ENCODE measurements at places on chromosomes 12 and 14.

DNA sequence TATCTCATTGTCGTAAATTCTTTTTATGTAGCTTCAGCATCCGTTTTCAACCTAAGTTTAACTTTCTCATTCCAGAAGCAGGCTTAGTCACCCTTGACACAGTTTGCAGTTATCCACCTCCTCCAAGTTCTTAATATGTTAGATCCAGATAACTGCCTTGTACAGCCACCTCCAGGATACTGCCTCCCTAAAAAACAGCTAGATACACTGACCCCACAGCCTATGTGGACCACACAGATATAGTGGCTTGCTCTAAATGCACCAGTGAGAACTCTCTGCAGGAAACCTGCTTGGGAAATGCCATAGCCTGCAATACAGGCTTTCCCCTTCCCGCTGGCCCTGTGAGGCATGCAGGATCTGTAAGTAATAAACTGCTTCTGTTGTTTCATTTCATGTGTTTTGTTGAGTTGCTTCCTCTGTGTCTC, 11.1 kb upstream of the RTL1 start:
- no peak for DNase-seq

DNA sequence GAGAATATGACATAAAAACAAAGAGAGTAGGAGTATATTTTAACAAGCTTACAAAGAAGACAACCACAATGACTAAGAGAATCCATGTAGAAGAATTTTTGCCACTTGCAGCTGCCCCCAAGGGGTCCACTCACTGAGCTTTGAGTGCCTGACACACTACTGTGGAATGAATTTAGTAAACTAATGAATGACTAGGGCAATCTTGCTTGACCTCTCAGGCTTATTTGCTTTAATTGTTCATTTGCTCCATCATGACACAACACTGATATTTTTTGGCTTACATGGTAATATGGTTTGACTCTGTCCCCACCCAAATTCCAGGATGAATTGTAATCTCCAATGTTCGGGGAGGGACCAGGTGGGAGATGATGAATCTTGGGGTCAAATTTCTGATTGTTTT, 249.1 kb upstream of the FAR2 start:
- no peak for DNase-seq

DNA sequence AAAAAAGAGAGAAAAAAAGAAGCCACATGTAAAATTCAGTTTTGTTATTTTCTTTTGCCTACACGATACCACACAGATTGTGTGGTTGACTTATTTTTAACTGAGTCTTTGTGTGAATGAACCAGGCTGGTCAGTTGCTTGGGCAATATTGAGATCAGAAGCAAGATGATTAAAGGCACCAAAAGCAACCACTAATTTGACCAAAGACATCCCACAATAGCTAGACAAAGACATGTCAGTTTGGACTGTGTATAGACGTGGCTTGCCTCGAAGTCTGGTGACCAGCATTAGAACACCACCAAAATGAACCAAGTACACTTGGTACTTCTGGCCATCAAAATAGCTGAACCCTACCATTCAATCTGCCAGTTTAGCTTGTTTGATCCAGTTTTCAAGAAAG, 340.6 kb upstream of the TBX3 start:
- no peak for DNase-seq

- DNase-seq = no peak
These were observed 206.2 kb downstream of the PELI2 start for GRCh38 chr14:56324454-56324853.

- no peak for DNase-seq
These were observed 23.9 kb downstream of the SCAF11 start for GRCh38 chr12:45966486-45966885.

- DNase-seq = no peak
These were observed 123.8 kb downstream of the ZFP36L1 start for GRCh38 chr14:68669111-68669511.

- no peak for DNase-seq
These were observed 92.9 kb downstream of the FAR2 start for GRCh38 chr12:29241821-29242591.

GRCh38 chr14:31263485-31264133, 56.0 kb upstream of the HECTD1 start:
- DNase-seq = no peak

GRCh38 chr12:48861111-48861510, 4.6 kb downstream of the RND1 start:
- no peak for DNase-seq

- DNase-seq = no peak
These were observed 618.5 kb downstream of the NRXN3 start for GRCh38 chr14:78788467-78789360.

DNA sequence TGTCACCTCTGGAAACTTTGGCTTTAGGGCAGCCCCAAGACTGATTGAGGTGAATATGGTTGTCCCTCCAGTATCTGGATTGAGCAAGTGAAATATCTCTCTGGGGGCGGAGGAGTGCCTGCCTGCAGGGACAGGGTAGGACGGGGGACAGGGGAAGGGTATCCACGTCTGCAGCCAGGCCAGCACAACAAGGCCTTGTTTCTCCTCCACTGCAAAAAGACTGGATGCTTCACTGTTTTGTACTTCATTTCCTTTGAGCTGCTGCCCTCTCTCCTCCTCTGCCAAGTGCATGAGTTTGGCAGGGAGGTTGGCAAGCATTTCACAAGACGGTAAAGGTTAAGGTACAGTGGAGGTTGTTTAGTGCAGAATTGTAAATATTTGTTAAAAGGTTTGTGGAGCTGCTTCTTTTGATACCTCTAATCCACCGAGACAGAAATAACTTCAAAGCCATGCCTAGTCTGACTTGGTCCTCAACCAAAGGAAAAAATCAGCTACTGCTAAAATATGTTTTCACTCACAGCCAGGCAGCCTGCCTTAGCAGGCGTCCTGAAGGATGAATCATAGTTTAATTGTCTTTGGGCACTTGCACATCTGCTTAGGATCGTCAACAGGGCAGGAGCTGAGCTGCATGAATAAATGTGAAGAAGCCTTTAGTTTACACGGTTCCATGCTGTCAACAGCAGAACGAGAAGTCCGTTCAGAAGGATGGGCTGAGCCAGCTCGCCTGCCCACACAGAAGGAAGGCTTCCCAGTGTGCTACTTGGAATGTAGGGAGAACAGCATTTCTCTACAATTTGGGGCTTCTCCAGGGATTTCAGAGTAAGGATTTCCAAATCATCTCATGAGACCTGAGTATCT, 269.7 kb downstream of the TTC6 start:
- no peak for DNase-seq

GRCh38 chr12:109553483-109553882, 19.8 kb downstream of the MMAB start:
- DNase-seq = no peak

- DNase-seq = no peak
These were observed 19.2 kb upstream of the CYP46A1 start for GRCh38 chr14:99664937-99665273.

GRCh38 chr14:22482782-22483553, 106.1 kb downstream of the DAD1 start:
- no peak for DNase-seq

- DNase-seq = no peak
These were observed 1061.8 kb upstream of the SEL1L start for GRCh38 chr14:82595466-82595865.

DNA sequence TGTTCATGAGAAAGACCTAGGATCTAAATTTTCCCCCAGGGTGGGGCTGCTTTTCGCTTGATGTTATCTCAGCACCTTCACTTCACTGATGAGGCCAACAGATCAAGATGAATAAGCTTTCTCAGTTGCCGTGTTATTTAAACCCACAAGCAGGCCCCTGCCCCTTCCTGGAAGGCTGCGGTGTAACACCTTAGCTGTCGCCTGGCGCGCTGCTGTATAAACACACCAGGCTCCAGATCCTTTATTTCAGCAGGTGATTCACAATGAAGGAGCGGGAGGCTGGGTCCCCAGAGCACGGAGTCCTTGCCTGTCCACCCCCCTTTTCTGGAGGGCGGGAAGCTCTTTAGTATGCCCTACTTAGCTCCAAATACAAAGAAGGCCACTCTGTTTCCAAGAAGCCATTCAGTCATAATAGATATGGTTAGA, 515.4 kb downstream of the FUT8 start:
- DNase-seq = peak; percentile 56

DNA sequence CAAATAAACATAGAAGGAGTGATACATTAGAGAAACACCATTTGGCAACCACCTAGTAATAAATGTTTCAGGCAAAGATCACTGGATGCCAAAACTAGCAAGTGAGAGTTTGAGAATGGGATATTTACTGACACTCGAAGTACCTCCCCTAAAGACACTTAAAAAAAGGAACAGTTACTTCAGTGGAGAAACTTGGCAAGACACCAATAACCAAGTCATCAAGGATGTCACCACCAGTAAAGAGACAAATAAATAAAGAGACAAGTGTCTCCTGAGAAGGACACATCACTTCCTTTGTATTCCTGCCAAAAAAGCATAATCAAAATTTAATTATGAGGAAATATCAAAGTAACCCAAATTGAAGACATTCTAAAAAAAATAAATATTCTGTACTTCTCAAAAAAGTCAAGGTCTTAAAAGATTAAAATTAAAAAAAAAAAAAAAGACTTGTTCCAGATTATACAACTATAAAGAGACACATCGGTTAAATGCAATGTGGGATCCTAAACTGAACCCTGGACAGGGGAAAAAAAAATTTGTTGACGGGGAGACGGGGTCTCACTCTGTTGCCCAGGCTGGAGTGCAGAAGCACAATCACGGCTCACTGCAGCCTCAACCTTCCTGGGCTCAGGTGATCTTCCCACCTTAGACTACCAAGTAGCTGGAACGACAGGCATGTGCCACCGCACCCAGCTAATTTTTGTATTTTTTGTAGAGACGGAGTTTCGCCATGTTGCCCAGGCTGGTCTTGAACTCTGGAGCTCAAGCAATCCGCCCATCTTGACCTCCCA, 26.4 kb downstream of the TM7SF3 start:
- DNase-seq = no peak

GRCh38 chr14:93239869-93240677, 33.0 kb downstream of the UBR7 start:
- no peak for DNase-seq

DNA sequence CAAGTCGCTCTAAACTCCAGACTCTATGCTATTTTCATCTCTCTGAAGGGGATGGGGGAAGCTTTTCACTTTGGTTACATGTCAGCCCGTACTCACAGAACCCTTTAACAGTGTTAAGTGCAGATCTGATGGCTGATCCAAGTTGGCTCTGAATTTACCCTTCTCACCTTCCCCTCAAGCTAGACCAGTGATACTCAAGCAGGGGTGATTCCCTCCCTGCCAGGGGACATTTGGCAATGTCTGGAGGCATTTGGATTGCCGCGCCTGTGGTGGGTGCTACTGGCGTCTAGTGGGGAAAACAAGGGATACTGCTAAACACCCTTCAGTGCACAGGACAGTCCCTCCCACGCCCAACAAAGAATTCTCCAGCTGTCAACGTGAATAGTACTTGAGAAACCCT, 6.0 kb upstream of the TEX52 start:
- no peak for DNase-seq

DNA sequence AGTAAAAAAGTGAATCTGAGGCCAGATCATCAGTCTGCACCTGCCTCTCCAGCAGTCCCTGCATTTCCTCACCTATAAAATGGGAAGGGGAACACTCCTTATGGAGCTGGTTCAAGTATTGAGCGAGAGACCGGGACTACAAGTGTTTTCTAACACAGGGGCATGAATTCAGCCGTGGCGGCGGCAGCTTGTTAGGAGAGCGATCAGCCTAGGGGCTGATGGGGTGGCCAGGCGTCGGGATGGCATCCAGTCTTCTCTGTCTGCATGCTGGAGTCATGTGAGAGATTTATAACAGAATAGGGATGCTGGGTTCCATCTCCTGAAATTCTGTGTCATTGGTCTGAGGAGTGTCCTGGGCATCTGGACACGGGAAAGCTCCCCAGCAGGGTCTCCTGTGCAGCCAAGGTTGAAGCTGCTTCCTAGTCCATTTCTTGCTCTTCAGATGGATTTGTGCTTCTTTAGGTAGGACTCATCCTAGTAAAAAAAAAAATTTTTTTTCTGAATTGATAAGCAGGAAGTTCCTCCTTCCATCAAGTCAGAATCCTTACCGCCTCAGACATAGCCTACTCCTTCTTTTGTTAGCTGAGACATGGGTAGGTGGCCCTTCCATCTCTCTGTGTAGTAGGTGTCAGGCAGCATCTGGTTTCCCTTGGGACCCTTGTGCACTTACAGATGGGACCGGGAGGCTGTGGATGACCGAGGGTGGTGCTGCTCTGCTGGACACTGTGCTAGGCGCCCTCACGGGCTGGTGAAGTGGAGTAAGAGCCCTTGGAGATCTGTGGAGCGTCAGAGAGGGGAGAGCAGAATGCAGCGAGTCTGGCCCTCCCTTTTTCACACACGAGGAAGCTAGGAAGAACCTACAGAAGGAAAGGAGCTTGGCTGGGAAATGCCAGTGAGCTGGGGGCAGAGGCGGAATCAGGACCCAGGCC, 146.7 kb downstream of the TSPAN9 start:
- no peak for DNase-seq

- no peak for DNase-seq
These were observed 626 bp downstream of the LHX5 start for GRCh38 chr12:113470871-113471618.

- no peak for DNase-seq
These were observed 1.3 kb downstream of the UNG start for GRCh38 chr12:109098651-109099050.

GRCh38 chr12:101804409-101804808, 26.4 kb downstream of the GNPTAB start:
- DNase-seq = no peak

DNA sequence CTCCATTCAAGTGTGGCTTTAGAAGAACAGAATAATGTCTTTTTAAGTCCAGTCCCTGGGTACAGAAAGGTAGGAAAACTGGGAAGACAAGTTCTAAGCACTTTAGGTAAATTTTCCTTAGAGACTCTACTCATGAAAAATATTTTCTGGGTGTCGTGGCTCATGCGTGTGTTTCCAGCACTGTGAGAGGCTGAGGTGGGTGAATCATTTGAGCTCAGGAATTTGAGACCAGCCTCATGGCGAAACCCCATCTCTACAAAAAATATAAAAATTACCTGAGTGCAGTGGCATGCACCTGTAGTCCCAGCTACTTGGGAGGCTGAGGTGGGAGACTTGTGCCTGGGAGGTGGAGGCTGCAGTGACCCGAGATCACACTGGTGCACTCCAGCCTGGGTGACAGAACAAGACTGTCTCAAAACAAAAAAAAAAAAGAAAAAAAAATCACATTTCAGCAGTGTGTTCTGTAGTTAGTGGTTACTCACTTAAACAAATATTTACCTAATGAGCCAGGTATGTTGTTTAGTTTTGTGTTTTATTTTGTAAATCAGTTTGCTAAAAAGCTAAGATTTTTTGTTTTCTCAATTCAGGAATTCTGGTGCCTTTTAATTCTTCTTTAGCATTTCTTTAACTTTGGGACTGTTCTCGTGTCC, 52.3 kb upstream of the RD3L start:
- DNase-seq = no peak

- no peak for DNase-seq
These were observed 6.1 kb downstream of the IFFO1 start for GRCh38 chr12:6549684-6550151.

Data from stimulated activated CD4-positive, alpha-beta T cell treated with anti-CD3 and anti-CD28 coated beads, TNF-alpha, amount 100 ng/mL, for 24 hours (primary cell).